Activated CD8-positive, alpha-beta memory T cell treated with anti-CD3 and anti-CD28 coated beads, Interleukin-2, amount 50 U/mL, for 48 hours (primary cell): ENCODE measurements at places on chromosomes 6 and 20.

GRCh38 chr20:36093025-36093803, 61.3 kb upstream of the EPB41L1 start:
- DNase-seq: peak; percentile 59

DNA sequence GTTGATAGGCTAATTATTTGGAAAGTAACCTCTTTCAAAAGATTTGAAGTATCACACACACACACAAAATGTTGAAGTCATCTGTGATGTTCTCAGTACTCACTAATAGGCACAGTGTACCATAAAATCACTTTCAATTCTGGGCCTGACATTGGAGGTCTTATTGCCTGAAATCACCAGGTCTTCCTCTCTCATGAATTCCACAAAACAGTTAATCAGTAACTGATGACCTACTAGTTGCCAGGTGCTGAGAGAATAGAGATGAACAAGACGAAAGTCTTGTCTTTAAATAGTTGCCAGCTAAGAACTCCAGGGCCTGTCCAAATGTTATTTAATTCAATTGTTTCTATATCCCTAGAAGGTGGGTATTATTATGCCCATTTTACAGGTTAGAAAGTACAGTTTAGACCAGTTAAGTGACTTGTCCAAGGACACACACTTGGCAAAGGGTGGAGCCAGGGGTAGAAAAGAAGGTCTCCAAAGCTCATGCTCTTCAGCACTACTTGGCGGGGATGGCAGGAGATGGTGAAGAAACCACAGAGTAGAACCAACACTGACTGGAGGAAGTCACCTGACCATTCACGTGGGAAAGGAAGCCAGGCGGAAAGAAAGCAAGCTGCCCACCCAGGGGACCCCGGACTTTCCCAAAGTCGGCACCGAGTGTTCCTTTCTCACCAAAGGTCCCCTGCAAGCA, 116.4 kb downstream of the KIF6 start:
- DNase-seq: no peak

GRCh38 chr6:77034161-77034560, 429.1 kb downstream of the HTR1B start:
- DNase-seq: no peak

DNA sequence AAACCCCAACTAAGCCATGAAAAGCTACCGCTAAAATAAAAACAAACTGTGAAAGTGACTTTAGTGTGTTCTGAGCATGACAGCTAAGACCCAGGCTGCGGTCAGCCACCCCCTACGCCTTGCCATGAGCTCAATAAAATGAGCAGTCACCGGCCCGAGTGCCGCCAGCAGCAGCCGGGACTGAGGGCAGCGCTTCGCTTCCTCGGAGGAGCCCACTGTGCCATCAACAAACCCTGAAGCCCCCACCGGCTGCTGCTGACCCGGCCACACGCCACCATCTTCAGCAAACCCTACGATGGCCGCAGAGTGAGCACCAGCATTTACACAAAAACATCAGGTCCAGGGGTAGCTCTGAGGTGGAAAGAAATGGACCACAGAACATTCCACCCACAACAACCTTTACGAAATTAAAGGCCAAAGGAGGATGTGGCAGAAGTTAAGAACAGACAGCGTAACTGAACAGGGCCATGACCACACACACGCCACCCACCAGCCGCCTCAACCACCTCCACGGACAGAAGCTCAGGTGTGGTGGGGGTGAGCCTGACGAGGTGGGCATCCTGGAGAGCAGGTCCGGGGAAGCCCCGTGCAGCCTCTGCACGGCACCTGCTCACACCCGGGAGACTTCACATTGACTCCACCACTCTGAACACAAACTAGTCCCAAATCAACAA, 67.0 kb downstream of the THBS2 start:
- DNase-seq: no peak

- DNase-seq: no peak
Measured at GRCh38 chr6:13404228-13404891, 76.0 kb upstream of the TBC1D7 start.

GRCh38 chr6:145531032-145531431, 204.3 kb downstream of the EPM2A start:
- DNase-seq: no peak

DNA sequence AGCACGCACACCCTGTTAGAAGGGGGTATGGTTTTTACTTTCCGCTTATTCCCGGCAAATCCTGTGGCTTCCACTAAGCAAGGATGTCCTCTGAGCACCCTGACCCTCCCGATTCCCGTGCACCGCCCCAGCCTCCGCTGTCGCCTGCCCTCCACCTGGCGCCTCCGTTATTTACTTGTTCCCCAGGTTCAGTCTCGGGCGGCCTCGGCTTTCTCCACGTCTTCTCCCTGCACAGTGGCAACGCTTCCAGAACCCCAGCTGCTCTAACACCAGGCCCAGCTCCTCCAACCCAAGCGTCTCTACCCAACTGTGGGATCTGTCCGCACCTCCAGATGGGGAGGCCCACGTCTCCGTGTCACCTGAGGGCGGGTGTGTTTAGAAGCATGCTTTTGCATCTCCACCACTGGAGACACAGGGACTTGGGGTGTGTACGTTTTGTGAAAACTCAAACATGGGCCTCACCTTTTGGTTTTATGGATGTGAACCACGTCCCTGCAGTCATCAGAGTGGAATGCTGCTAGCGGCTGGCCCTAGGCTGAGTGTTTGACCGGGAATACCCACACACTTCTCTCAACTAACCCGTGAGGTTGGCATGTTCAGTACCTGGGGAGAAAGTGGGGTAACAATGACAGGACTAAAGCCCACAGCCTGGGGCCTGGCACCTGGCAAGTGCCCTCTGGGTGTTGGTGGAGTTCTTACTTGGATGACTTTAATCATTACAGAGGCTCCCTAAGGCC, 79.9 kb downstream of the THBS2 start:
- no peak for DNase-seq

DNA sequence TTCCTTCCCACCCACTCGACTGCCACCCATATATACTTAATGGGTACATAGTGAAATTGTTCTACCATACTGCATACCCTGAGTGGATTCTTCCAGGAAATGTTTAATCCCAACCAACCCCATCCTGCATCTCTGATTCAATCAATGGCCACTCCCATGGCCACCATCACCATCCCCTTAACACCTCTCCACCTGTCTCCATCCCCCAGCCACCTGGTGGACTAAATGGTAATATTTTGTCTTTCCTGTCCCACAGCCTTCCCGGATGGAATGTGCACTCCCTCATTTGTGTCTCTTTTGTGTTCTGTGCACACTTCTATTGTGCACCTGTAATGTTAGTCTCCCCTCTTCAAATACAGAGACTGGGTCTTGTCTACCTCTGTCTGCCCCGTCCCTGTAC, 259.9 kb downstream of the ALDH8A1 start:
- no peak for DNase-seq

DNA sequence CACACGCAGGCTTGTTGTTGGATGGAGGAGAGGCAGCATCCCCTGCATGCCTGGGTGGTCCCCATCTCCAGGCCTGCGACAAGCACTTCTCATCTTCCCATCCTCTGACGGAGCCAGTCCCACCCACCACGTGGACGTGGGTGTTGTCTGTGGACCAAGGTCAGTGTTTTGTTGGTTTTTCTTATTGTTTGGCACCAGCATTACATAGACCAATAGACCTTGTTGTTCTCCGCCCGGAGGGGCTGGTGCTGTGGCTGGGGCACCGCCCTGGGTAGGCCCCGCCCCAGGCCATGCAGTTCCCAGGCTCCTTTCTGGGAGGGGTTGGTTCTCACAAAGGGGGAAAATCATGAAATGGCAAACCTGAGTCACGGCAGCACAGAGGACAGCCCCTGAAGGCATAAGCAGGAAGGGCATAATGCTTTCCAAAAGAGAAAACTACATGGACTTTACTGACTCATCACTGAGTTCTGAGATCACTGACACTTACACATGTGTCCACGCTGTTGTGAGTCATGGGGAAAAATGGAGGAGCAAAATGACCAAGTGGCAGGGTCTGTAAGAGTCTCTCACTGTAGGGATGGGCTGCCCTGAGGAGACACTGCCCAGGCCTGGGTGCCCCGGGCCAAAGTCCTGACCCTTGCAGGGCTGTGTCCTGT, 90.8 kb downstream of the THBS2 start:
- no peak for DNase-seq

- peak; percentile 13 for DNase-seq
Measured at GRCh38 chr20:59780494-59781185, 152.8 kb downstream of the SYCP2 start.
